ENCODE measurements at places on chromosomes 4 and X. TPM values are rescaled to one million over a fixed set of nuclear protein-coding genes. Genes with fewer than 3 reads are reported as not detected.
A peak's percentile ranks its signal among the peaks of the same experiment; 100 is the strongest.

The BRS3 gene
- total RNA-seq, result not detected

- no peak for DNase-seq
Observed at GRCh38 chr4:160709546-160709945, 1454.3 kb downstream of the FSTL5 start.

DNA sequence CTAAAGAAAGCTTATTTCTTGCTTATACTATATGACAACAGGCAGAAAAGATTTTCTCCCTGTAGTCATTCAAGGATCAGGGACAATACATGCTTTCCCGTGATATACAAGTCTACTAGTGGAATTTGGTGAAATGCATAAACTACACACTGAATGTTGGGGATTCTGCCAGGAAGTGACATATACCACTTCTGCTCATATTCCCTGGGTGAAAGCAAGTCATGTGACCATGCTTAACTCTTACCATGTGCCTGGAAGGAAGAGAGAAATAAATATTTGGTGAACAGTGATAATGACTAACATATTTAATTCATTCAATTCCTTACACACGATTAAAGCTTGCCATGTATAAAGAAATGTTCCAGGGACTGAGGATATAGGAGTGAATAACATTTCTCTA is 534.6 kb downstream of the PPARGC1A start:
- DNase-seq, result no peak

GRCh38 chr4:103996064-103996463 is 276.3 kb upstream of the TACR3 start:
- peak; percentile 42 for DNase-seq

DNA sequence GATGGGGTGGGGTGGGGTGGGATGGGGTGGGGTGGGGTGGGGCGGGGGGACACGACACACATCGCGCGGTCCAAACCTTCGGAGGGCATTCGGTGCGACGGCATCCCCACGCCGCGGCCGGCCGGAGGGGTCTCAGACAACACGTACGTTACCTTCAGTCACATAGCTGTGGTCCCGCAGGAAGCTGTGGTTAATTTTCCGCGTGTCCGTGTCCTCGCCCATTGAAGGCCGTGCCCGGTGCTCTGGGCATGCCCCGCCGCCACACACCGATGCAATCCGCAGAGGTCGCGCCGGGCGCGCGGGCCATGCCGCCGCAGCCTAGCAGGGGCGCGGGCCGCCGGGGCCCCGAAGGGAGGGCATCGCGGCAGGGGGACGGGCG is 417 bp downstream of the PPP2R2C start:
- peak; percentile 63 for DNase-seq

All from endodermal cell (in vitro differentiated cells).